ENCODE measurements at places on chromosomes 12 and 14.

DNA sequence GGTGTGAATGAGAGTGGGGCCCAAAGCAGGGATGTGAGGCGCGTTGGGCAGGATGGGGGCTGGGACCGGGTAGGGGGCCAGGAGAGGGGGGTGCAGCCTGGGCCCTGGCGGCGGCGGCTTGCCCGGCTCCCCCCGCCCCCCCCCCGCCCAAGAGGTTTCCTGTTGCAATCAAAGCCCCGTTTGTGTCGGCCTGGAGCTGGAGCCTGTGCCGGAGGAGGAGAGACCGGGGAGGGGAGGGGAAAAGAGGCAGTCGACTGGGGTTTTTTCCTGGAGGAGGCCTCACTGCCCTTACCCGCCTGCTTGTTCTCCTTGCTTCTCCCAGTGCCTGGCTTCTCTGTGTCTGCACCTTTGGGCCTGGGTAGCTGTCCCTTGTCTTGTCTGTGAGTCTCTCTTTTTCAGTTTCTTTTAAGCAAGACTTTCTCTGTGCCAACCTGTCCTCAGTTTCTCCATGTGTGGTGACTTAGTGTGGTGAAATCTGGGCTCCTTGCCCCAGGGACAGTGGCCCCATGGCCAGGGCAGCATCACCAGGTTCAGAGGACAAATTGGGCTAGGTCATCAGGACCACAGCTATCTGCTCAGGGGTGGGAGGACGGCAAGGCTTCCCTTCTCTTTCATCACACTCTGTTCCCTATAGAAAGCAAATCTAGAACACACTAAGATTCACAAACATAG is 8.5 kb downstream of the RARG start:
- DNase-seq, result no peak

GRCh38 chr14:89240414-89240813 is 176.6 kb downstream of the FOXN3 start:
- no peak for DNase-seq

DNA sequence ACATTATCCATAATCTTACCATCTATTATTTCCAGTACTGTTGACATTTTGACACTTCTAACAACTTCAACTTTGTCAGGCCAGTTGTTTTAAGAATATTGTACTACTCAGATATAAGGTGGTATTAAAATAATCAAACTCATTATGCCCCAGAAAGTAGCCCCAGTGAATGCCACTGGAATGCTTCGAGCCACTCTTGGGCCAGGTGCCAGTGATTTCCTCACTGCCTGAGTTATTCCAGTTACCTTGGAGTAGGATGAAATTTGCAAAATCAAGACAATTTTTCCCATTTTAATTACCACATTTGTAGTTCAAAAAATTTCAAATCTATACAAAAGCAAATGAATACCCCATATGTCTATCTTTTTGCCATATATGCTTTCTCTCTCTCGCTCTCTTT is 9.2 kb downstream of the CIPC start:
- DNase-seq, result no peak

DNA sequence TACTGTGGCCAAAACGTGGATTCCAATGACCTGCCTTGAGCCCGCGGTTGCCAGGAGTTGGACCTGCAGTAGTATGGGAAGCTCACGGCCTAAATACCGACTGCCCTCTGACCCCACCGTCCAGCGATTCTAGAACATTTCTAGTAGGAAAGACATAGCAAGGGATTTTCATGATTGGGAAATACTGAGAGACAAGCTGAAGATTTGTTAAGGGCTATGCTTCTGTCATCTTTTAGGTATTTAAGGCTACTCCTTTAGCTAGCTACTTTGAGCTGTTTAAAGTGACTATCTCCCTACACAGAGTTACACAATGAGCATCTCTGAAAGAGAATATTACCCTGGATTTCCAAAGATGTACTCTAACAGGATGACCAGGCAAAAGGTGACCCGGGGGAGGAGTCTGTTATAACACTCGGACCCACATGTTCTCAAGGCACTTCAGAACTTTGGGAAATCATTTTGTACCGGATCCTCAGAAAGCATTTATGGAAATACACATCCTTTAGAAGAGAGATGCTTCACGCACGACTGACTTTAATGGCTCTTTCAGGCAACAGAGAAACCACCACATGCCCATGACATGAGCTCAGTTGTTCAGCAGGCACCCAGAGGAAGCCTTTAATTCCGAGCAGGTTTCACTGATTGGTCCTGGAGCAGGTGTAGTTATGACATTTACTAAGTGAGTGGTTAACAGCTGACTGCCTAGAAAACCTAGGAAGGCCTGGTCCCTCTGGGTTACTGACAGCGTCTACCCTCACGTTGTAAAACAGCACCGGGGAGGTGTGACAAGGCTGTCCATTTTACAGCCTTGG is 4.2 kb downstream of the BAG5 start:
- DNase-seq, result no peak

DNA sequence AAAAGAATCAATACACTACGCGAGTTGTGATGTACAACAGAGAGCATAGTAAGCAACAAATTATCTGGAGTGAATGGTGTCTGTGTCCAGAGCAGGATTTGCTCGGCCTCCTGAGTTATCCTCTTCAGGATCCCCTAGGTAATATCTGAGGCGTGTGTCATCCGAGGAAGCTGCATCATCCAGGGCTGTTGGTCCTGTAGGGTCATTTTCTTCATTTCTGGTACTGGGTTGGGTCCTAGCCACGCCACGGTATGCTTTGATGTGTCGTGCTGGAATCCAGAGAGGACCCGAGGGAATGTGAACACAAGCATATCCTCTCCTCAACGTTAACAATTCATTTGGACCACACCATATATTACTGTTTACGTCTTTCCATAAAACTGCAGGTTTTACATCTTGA is 19.0 kb upstream of the CLEC4E start:
- no peak for DNase-seq

DNA sequence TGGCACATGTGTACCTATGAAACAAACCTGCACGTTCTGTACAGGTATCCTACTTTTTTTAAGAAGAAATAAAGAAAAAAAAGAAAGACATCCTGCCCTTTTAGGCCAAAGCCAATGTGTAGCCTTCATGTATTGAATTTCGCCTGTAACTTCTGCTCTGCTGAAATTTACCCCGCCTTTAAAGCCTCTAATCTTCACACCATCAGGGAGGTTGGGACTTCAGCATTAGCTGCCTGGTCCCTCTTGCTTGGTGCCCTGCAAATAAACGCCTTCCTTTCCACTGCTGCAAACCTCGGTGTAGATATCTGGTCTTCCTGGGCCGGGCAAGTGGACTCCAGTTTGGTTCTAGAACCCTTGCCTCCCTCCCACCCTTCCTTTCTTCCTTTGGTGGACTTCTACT is 2.6 kb upstream of the KRT71 start:
- no peak for DNase-seq

DNA sequence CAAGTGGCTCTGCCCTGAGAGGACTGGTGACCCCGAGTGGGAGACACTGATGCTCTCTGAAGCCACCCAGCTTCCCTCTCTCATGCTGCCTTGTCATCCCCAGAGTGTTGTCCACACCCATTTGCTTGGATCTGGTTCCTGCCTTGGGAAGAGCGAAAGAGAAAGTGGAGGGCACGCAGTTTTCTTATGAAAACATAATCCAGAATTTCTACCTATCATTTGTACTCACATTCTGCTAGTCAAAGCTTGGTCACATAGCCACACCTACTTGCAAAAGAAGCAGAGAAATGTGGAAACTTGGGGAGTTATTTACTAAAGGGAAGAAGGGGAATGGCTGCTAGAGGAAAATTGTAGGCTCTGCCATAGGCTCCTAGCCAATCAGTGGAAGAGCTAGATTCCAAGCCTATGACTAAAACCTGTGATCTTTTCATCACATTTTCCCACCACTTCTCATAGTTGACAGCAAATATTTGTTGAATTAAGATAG is 326.3 kb downstream of the ZFP36L1 start:
- DNase-seq, result no peak

GRCh38 chr14:85039353-85039626 is 490.7 kb upstream of the FLRT2 start:
- DNase-seq, result no peak

DNA sequence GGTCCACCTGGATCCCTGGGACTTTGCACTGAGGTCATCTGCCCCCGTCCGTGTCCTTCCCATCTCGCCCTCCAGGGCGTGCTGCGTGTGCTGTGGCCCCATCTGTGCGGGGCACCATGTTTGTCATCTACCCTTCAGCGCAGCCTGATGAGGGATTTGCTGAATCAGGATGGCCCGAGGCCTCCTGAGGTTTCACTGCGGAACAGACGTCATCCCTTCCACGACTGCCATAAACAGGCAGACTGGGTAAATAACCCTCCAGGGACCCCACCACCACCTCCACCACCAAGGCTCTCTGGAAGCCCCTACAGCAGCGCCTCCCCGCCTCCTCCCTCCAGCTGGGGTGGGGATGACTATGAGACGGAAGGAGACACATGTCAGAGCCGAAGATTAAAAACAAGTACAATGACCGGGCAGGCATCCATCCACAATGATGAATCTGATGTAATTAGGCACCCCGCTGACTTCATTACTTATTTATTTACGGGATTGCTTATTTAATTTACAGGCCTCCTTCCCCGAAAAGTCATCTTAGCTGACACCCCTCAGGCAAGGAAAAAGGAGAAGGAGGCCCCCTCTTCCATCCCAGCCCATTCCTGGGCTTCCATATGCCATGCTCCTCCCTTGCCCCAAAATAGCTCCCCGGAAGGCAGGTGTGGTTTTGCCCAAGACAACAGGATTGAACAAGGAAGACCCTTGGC is 39.4 kb downstream of the NCOR2 start:
- no peak for DNase-seq

GRCh38 chr12:78430551-78430950 is 434.0 kb upstream of the SYT1 start:
- DNase-seq, result no peak

- no peak for DNase-seq
Measured at GRCh38 chr14:35254736-35255135, 37.4 kb upstream of the PSMA6 start.

DNA sequence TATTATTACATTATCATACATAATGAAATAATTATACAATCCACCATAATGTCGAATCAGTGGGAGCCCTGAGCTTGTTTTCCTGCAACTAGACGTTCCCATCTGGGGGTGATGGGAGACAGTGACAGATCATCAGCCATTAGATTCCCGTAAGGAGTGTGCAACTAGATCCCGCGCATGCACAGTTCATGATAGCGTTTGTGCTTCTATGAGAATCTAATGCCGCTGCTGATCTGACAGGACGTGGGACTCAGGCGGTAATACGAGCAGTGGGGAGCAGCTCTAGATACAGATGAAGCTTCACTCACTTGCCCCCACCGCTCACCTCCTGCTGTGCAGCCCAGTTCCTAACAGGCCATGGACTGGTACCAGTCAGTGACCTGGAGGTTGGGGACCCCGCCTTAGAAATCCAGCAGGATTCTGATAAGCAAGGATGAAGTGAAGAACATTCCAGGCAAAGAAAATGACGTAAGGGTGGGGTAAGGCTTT is 204.6 kb downstream of the ETV6 start:
- DNase-seq, result no peak

DNA sequence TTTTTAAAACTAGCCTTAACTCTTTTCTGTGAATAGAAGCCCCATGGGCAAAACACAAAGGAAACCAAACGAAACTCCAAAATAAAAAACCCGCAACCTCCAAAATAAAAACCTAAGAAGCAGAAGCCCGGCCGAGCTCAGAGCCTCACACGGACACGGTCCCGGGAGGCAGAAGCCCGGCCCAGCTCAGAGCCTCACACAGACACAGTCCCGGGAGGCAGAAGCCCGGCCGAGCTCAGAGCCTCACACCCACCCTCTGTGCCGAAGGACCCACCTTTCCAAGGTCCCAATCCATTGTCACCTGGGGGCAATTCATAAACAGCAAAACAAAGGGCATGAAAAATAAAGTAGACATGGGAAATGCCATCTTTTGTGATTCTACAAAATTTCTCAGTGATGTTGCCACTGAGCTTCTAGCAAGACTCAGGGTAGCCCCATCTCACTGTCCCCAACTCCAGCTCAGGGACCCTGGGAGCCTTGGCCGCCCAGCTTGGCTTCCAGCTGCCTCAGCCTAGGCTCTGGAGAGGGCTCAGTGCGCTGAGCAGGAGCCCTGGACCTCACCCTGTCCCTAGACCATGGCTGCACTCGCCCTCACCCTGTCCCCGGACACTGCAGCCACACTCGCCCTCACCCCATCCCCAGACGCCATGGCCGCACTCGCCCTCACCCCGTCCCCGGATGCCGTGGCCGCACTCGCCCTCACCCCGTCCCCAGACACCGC is 82.2 kb downstream of the GALNT9 start:
- no peak for DNase-seq

DNA sequence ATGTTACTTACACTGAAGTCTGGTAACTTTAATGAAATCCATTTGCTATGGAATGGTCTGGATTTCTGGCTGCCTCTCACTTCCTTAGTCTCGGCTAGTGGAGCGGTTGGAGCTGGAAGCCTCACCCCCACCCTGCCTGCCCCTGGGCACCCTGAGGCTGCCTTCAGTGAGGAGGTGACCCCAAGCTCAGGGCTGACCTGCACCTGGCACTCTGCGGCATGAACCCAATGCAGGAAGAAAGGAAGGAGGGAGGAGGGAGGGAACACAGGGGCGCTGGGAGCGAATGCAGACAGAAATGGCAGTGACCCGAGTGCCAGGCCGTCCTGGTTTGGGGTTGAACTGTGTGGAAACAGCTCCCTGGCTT is 353.1 kb downstream of the TMEM121 start:
- DNase-seq, result no peak

DNA sequence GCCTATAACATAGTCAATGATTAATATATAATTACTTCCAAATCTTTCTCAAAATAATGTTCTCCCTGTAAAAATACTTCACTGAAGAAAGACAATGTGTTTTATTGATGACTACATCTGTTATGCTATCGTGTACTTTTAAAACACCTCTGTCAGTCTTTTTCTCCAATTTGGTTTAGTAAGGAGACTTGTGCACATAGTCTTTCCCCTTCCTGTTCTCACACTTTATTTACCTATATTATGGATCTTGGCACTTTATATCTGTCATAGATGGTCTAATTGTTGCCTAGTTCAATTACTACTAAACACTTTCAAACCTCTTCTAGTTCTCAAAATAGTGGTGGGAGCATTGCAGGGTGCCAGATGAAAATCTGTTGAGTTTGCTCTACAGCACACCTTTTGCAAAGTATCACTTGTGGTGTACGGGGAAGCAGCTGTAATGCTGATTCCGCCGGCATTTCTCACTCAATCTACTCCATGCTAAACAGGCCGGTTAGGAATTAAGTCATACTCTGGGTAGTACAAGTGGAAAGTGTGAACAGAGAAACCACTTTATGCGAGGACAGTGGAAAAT is 1.1 kb upstream of the INSM2 start:
- DNase-seq, result no peak

DNA sequence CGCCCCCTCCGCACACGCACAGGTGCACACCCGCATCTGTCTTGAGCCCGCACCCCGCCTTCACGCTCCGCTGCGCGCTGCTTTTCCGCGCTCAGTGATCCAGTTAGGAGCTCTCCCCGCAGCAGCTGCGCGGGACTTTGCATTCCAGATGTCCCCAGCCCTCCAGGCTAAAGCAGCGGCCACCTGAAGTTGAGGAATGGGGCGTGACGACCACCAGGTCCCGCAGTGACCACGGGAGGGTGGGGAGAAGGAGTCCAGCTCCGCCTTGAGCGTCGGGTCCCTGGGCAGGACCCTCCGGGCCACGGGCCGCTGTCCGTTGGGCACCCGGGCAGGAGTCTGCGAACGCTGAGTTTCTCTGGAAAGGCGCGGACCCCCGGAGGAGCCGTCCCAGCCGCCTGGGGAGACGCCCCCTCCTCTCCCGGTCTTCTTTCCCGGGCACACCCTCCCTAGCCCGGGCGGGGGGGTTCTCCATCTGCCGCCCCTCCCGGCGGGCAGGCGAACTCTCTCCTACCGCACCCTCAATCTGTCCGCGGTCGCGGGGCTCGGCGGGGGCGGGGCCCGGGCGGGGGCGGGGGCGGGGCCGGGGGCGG is 334 bp upstream of the TMEM132C start:
- DNase-seq, result no peak

GRCh38 chr14:23521785-23522640 is 29.6 kb downstream of the ZFHX2 start:
- no peak for DNase-seq
